ENCODE measurements at places on chromosomes 11 and 22. TPM values are rescaled to one million over a fixed set of nuclear protein-coding genes. Genes with fewer than 3 reads are reported as not detected.

Gene MUC5AC
- not detected for total RNA-seq

Gene PRODH
- total RNA-seq: 1.2 TPM

Gene PISD
- 31.8 TPM for total RNA-seq

Gene ASCL2
- not detected for total RNA-seq

Gene MMP8
- not detected for total RNA-seq

Gene APOL5
- not detected for total RNA-seq

Gene SLC22A6
- not detected for total RNA-seq

GRCh38 chr11:47225552-47226400, 11.0 kb downstream of the DDB2 start:
- peaks cover 7% of the 10 kb centered on the region for H3K36me3 ChIP-seq
- H3K4me1 ChIP-seq: peaks cover 4% of the 10 kb centered on the region
- H3K4me3 ChIP-seq: no peak overlapping the region
- H3K27ac ChIP-seq: no peak overlapping the region

DNA sequence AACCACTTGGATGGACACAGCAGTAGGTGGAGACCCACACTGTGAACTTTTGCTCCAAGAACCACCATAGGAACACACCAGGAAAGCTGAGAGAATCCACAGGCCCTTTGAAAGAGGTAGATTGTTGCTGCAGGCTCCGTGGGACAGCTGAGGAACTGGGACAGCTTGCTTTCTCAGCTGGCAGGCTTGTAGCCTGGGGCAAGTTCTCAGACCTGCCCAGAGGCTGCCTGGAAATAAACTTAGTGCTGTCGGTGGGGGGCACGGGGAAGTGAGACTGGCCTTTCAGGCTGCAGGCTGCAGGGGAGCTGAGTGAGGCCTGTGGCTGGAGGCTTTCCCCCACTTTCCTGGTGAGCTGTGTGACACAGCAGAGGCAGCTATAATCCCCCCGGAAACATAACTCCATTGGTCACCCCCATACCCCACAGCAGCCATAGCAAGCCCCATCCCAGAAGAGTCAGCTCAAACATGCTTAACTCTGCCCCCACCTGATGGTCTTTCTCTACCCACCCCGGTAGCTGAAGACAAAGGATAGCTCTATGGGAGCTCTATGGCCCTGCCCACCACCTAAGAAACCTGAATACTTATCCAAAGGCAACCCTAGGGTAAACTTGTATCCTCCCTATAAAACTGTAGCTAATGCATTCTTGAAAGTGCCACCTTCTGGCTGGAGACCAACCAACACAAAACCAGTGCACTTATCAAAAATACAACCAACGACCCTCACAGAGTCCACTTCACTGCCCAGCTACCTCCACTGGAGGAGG, 21.4 kb upstream of the ACRV1 start:
- DNase-seq: no peak
- no peaks in the 10 kb centered on the region for H3K36me3 ChIP-seq
- H3K27me3 ChIP-seq: no peaks in the 10 kb centered on the region
- H3K4me3 ChIP-seq: no peak overlapping the region

GRCh38 chr22:24841261-24841660, 35.2 kb downstream of the SGSM1 start:
- no peak overlapping the region for H3K4me3 ChIP-seq
- DNase-seq: no peak
- H3K27me3 ChIP-seq: no peaks in the 10 kb centered on the region
- H3K27ac ChIP-seq: no peak overlapping the region
- no peaks in the 10 kb centered on the region for H3K36me3 ChIP-seq

- no peaks in the 10 kb centered on the region for H3K27me3 ChIP-seq
- no peak overlapping the region for H3K27ac ChIP-seq
- H3K4me1 ChIP-seq: no peaks in the 10 kb centered on the region
- DNase-seq: peak; percentile 72
- peaks cover 8% of the 10 kb centered on the region for H3K36me3 ChIP-seq
Measured at GRCh38 chr11:32962016-32962415, 53.7 kb upstream of the DEPDC7 start.

DNA sequence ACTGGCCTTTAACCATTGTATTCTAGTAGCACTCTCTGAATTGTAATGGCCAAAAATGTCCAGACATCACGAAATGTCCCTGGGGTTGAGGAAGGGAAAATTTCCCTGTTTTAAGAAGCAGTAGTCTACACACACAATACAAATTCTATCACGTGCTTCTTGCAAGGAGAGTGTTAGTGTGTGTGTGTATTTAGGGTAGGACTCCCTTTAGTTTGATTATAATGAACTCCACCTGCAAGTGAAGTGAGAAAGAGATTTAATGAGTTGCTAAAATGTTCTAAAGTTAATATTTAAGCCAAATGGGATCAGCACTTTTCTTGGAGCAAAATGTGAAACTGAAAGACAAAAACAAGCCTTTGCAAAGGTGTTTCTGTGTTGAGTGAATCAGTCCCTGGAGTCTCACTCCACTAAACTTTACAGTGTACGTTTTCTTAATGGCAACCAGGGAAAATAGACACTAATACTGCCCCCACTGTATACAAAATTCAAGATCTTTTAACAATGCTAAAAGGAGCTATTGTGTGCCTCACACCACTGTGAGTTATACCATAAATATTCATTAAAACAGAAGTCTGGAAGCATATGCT, 590.3 kb upstream of the TENM4 start:
- H3K4me1 ChIP-seq: no peaks in the 10 kb centered on the region
- DNase-seq: no peak
- no peak overlapping the region for H3K4me3 ChIP-seq

DNA sequence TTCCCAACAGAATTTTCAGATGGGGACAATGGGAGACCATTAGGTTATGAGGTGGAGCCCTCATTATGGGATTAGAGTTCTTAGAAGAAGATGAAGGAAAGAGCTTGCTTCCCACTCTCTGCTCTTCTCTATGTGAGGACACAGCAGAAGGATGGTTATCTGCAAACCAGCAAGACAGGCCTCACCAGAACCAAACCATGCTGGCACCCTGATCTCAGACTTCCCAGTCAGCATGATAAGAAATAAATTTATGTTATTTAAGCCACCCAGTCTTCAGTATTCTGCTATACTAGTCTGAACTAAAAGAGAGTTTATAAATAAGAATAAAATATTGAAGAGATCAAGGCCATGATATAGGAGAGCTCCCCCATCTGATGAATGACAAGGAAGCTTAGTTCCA, 946.3 kb upstream of the CCDC90B start:
- no peaks in the 10 kb centered on the region for H3K36me3 ChIP-seq
- no peak for DNase-seq
- no peaks in the 10 kb centered on the region for H3K27me3 ChIP-seq
- no peak overlapping the region for H3K27ac ChIP-seq
- H3K4me3 ChIP-seq: no peak overlapping the region

GRCh38 chr11:15757048-15757698, 599.2 kb downstream of the SOX6 start:
- H3K4me1 ChIP-seq: no peaks in the 10 kb centered on the region
- H3K27ac ChIP-seq: no peak overlapping the region
- no peaks in the 10 kb centered on the region for H3K36me3 ChIP-seq
- peaks cover 9% of the 10 kb centered on the region for H3K27me3 ChIP-seq

GRCh38 chr11:71566081-71566620, 788 bp downstream of the KRTAP5-10 start:
- peaks cover 2% of the 10 kb centered on the region for H3K27me3 ChIP-seq
- no peaks in the 10 kb centered on the region for H3K4me1 ChIP-seq
- no peak overlapping the region for H3K4me3 ChIP-seq
- no peak for DNase-seq
- H3K36me3 ChIP-seq: no peaks in the 10 kb centered on the region
- no peak overlapping the region for H3K27ac ChIP-seq

DNA sequence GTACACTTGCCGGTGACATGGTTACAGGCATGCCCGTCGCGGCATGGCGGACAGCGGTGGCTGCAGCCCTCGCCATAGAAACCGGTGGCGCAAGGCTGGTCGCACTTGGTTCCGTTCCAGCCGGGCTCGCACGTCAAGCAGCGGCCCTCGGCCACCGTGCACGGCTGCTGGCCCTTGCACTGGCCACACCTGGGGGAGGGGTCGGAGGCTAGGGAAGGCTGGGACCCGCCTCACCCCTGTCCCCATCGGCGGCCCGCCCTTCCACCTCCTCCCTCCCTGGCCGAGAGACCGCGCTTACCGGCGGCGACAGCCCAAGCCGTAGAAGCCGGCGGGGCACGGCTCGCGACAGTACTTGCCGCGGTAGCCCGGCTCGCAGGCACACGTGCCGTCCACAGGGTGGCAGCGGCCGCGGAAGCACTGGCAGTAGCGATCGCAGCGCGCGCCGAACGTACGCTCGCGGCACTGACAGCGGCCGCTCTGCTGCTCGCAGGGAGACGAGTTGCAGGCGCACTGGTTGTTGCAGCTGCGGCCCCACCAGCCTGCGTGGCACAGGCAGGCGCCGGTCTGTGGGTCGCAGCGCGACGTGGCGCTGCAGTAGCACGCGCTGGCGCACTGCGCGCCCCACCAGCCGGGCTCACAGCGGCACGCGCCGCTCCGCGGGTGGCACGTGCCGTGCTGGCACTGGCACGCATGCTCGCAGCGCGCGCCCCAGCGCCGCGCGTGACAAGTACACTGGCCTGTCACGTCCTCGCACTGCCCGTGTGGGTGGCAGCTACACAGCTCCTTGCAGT, 6.7 kb downstream of the SCARF2 start:
- no peaks in the 10 kb centered on the region for H3K27me3 ChIP-seq
- peak; percentile 35 for DNase-seq
- no peak overlapping the region for H3K27ac ChIP-seq
- peaks cover 16% of the 10 kb centered on the region for H3K4me1 ChIP-seq

DNA sequence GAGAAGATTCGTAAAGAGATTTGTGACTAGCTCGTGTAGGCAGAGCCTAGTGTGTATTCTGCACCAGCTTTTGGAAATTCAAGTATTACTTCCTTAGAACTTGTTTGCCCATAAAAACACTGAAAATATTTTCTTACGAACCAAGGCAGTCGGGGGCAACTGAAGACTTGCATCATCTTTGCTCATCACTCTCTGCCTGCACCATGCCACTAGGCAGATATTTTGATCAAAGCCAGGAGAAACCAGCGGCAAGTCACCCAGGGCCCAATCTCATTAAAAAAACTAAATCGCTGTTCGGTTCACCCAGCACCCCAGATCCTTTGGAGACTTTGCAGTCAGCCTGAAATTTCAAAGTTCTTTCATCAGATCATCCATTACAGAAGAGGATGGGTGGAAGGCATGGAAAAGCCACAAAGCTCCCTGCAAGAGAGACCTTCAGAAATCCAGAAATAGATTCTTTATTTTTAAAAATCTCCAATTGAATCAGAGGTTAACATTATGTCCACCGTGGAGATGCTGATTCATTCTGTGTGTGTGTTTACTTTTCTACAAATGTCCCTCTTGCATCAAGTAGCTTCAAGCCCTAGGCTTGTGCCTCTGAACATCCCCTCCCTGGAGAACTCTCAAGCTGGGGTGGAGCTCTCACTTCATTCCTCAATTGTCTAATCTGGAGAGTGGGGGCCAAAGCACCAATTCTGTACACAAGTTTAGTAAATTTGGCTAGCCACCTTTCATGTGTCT, 78.4 kb downstream of the ETS1 start:
- no peak overlapping the region for H3K4me3 ChIP-seq
- H3K4me1 ChIP-seq: peaks cover 60% of the 10 kb centered on the region
- H3K27me3 ChIP-seq: no peaks in the 10 kb centered on the region
- DNase-seq: peak; percentile 54
- H3K36me3 ChIP-seq: peaks cover 9% of the 10 kb centered on the region

- H3K27ac ChIP-seq: peak within 1 kb of the TSS; percentile 100
- peaks cover 6% of the 10 kb centered on the region for H3K36me3 ChIP-seq
- H3K27me3 ChIP-seq: no peaks in the 10 kb centered on the region
- peaks cover 31% of the 10 kb centered on the region for H3K4me1 ChIP-seq
- peak within 1 kb of the TSS; percentile 97 for H3K4me3 ChIP-seq
Measured at GRCh38 chr11:18321969-18322711, at the start of the genes GTF2H1 and HPS5. GTF2H1 (plus strand) TSS chr11:18322567; CDS start chr11:18333075, 10,508 bp downstream. HPS5 (minus strand) TSS chr11:18322140; CDS start chr11:18317858, 4,282 bp downstream.

DNA sequence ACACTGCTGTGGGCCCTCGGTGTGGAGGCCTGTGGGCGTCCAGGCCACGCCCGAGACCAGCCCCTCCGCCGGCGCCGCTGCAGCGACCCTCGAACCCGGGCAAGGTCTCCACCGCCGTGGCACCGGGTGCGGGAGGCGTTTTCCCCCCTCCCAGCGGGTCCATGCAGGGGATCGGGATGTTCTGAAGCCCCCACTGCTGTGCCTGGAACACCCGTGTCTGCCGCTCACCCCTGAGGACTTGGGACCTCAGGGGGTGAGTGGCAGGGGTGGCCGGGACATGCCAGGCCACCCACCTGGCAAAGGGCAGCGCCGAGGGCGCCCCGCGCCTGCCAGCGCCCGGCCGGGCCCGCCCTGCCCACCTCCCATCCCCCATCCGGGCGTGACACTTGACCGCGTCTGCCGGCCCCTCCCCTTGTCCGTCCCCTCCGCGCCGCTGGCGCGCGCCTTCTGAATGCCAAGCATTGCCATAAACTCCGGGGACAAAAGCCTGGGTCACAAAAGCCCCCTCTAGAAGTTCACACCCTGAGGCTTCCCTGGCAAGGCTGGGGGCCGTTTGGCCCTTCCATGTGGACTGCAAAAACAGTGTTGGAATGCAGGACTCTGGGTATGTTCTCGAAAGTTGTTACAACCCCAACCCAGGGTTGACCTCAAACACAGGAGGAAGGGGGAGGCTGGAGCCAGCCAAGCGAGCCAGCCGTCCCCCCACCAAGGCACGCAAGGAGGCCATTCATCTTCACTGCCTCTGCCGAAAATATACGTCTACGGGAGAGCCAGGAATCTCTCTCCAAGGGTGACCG, 819 bp upstream of the KCNQ1OT1 start:
- H3K27me3 ChIP-seq: peaks cover 4% of the 10 kb centered on the region
- H3K27ac ChIP-seq: peak overlapping the region; percentile 75
- DNase-seq: no peak
- H3K4me1 ChIP-seq: peaks cover 7% of the 10 kb centered on the region

DNA sequence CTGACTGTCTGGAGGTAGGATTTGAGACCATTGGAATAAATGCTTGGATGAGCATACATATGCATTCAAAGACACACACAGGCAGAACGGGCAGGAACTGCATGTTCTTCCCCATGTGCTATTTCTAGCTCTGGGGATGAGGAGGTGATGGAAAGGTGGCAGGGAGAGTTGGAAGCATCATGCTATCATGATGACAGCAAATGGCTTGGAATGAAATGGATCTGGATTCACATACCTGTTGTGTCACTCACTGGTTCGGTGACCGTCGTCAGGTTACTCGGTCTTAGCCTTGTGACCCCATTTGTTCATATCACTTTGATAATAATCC, 627.9 kb upstream of the KIRREL3 start:
- H3K27ac ChIP-seq: no peak overlapping the region
- H3K36me3 ChIP-seq: no peaks in the 10 kb centered on the region
- no peaks in the 10 kb centered on the region for H3K27me3 ChIP-seq
- no peak overlapping the region for H3K4me3 ChIP-seq
- no peak for DNase-seq

GRCh38 chr11:11243590-11244469, 109.2 kb downstream of the CSNK2A3 start:
- no peak overlapping the region for H3K4me3 ChIP-seq
- no peaks in the 10 kb centered on the region for H3K27me3 ChIP-seq
- H3K4me1 ChIP-seq: no peaks in the 10 kb centered on the region

DNA sequence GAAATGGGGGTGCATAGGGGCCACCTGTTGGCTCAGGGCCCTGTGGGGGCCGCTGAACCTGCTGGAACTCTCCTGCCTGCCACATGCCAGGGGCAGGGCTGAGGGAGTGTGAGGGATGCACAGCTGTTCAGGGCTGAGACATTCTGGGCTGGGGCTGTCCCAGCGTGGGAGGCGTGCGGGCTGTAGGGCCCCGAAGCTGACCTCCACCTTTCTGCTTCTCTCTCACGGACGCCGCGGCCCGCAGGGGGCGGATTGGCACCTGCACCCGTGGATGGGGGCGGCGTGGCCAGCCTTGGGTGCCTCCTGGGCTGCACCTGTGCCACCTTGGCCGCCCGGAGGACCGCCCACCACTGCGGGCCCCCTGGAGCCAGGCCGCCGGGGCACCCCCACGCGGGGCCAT, 4.1 kb downstream of the CCDC188 start:
- no peak for DNase-seq
- peaks cover 7% of the 10 kb centered on the region for H3K4me1 ChIP-seq
- no peaks in the 10 kb centered on the region for H3K27me3 ChIP-seq
- H3K36me3 ChIP-seq: no peaks in the 10 kb centered on the region
- no peak overlapping the region for H3K4me3 ChIP-seq
